NCI-H69 (cell line): ENCODE measurements at places on chromosomes 6 and 20.
A peak's percentile ranks its signal among the peaks of the same experiment; 100 is the strongest.

DNA sequence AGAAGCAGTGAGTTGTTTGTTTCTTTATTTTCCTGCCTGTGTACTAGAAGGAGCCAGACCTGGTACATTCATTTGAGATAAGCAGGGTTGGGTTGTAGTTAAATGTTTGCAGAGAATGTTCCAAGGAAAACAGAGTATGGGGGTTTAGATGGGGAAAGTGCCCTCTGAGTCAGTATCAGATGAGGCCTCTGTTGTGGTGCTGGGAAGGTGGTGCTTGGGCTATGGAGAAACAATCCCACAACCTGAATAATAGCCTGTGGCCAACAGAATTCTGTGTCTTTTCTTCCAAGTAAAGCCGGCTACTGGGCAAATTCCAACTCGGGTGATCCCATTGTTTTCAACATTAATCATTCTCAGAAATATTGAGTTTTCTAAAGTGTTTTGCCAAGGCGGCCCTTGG, 109.3 kb downstream of the RNF144B start:
- DNase-seq = no peak

DNA sequence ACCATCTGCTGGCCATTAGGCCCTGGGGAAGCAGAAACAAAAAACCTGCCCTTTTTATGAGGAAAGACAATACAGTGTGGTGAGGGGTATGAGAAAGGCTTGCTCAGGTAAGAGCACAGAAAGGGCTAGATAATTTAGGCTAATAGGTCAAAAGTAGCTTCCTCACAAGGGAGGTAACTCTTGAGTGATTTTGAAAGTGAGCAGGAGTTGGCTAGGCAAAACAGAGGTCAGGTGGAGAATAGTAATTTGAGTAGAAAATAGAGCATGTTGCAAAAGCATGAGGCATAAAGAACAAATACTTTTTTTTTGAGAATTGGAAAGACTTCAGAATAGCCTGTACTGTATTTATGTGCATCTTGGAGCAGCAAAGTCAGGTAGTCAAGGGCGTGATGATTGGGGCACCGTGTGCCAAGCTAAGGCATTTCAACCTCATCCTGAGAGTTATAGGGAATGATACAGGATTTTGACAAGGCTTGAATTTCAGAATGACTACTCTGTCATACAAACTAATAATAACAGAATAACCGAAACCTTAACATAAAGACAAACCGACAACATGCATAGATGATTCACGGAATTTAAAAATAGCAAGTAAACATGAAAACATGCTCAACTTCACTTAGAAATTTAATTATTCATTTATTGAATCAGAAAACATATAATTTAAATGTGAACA, 123.0 kb upstream of the ENPP5 start:
- peak; percentile 63 for DNase-seq

- DNase-seq = no peak
Measured at GRCh38 chr20:36866681-36867495, 9.1 kb upstream of the TLDC2 start.

- DNase-seq = no peak
Measured at GRCh38 chr6:18515767-18516166, 128.6 kb downstream of the RNF144B start.

GRCh38 chr20:45016089-45016671, 49.9 kb downstream of the STK4 start:
- DNase-seq = no peak

GRCh38 chr6:87357479-87358196, 13.0 kb downstream of the C6orf163 start:
- DNase-seq = peak; percentile 10

DNA sequence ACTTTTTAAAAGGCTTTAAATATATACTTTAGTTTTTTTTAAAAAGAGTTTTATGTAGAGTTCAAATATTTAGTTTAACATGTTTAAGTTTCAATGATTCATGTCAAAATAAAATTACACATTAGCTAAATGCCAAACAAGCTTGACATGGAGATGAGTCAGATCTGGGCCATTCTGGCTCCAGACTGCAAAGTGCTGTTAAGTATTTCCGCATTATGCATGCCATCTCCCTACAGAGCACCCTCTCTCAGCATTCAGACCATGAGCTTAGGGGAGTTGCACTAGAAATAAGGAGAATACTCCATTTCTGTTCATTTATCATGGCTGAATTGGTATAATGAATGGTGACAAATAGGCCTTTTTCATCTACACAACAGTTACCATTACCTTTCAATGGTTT, 21.5 kb upstream of the HS3ST5 start:
- DNase-seq = peak; percentile 12

- no peak for DNase-seq
Measured at GRCh38 chr6:20919677-20920385, 385.6 kb downstream of the CDKAL1 start.

GRCh38 chr20:23361119-23361475, 885 bp upstream of the GZF1 start:
- DNase-seq = no peak

DNA sequence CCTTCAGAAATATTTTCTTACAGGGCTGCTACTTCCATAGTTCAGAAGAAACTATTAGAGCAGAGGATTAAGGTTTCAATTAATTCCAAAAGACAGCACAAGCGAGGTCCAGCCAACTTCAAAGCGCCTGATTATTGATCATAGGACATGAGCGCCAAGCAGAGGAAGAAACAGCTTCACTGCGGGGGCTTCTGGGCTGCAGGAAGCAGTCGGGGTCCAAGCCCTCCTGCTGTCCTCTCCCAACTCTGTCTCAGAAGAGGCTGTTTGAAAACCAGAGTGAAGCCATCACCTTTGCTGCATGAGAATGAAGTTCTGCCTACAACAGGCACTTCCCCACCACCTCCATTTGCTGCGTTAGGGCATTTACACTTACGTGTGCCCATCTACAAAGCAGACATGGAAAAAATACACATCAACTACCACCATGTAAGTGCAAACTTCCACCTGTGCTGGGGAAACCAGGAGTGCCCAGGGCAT, 23.9 kb downstream of the SUMO4 start:
- peak; percentile 39 for DNase-seq

- DNase-seq = peak; percentile 65
Measured at GRCh38 chr20:8635048-8635572, 433.8 kb upstream of the PLCB4 start.

DNA sequence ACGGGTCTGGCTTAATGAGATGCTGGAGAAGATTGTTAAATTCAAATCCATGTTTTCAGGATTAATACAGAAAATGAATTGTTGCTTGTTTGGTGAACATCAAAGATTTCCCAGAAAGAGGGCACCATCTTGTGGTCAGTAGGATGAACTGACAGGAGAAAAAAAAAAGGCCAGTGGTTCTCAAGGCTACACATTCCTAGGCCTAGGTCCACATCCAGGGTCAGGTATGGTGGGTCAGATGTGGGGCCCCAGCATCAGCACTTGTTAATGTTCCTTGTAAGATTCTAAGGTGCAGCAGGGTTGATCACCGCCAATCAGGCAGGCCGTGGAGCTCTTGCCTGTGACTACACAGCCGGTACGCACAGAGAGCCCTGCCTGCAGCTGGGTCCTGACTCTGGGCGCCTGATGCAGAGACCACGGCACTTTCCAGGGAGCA, 34.0 kb upstream of the FOXO3 start:
- peak; percentile 60 for DNase-seq

GRCh38 chr6:11033825-11034224, 10.3 kb downstream of the ELOVL2 start:
- DNase-seq = no peak

DNA sequence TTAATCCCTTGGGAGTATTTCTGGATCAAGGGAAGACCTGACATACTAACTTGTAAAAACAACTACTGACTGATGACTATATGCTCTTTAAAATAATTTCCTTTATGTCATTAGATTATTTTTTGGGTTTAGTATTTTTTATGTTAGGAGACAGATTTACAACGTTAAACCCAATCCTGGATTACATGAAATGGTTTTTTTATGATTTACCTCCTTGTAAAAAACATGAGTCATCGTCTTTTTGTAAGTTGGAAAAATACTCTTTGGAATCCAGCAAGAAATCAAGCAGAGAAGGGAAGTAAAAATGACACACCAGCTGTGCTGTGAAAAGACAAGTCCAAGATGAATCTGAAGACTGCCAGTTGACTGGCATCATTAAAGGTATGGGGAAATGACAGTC, 6.7 kb downstream of the STK4 start:
- DNase-seq = no peak

DNA sequence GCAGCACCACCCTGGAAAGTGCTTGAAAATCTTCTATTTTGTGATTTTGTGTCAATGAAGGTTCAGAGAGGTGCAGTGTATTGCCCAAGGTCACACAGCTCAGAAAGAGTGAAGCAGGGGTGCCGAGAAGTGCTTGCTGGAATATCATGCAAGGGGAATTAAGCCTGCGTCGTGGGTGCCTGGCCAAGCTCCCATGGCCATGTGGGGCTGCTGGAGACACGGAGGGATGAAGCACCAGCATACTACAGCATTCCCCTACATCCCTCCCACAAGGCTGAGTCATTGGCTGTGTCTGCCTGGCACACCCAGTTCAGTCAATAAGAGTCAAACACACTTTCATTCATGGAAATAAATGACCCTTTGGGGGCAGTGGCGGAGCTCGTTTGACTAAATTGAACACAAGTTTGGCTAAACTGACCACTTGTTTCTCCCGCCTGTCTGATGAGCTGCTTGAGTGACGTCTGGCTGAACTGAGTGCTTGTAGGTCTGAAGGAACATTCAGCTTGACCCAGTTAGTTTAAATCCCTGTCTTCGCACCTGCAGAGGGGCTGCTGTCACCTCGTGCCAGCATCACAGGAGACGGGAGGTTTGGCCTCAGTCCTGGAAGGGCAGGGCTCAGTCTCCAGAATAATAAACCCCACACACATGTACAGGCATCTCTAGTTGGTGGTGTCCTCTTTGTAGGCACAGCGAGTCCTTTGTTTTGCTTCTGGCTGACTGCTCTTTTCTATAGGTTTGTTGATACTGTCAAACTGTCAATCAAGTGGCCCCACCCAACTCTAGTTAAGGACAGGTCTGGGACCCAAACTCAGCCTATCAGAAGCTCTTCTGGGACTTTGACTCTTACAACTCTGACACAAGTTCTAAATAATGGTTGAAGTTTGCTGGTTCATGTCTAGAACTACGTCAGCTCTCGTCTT, 8.4 kb upstream of the TGM2 start:
- peak; percentile 25 for DNase-seq

DNA sequence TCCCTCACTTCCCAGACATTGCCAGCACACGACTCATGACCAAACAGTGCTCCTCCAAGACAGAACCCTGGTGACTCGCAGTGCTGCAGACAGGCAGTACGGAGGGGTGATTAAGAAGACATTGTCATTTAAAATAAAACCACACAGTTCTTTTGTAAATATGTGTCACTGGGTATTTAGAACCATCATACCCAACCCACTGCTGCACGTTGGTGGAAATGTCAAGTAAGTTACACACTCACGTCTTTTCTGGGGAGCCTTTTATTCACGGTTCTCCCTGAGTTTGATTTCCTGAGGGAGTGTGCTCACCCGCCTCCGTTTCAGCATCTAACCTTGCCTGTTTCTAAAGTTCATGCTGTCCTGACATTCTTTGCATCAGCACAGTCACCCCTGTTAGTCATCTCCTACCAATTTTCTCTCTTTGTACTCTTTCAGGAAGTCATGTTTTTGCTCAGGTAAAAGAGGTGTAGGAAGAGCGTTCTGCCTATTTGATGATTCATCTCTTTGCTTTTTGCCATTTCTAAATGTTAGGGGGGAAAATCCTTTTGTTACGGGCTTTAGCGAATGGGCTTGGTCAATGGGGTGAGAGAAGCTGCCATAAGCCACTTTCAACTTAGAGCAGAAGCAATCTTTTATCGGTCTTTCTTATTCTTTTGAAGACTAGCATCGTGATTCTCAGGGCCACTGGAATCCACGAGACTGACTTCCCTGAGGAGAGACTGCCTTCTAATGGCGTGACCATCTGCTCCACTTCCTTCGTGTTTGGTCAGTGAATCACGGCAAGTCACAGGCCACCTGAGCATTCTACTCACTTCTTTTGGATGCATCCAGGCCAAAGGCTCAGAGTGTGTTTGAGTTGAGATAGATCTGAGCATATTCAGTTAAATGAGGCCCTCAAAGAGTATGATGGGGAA, 512.8 kb upstream of the JARID2 start:
- DNase-seq = peak; percentile 24

DNA sequence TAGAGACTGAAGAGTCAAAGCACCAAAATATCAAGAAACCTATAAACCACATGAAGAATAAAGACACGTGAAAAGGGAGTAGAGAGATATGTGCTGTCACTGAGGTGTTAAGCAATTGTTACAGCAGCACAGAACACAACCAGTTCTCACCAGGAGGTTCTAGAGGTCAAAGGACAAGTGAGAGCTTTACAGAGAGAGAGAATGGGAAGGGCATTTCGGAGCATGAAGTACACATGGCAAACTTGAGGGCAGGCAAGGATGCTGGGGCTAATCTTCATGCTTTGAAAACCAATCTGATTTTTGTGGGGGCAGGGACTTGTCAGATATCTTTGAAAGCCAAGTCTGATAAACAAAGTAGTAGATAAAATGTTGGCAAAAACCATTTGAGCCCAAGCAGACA, 142.3 kb upstream of the NRSN1 start:
- no peak for DNase-seq

DNA sequence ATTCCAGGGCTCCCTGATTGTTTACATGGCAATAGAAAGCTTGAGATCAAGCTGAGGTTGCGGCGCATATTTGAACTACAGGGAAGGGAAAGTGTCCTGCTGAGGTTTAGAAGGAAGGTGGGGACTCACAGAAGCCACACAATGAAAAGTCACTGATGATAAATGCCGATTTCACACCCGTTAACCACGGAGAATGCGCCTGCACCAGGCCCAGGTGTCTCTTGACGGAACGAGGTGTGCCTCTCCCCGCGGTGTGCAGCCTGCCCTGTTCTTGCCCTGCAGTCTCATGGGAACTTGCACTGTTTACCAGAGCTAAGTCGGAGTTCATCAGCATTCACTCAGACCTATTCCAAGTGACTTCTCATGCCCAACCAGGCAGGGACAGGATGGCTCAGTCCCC, 90.3 kb downstream of the LY86 start:
- DNase-seq = peak; percentile 94

GRCh38 chr20:22343612-22344011, 240.8 kb downstream of the FOXA2 start:
- no peak for DNase-seq

DNA sequence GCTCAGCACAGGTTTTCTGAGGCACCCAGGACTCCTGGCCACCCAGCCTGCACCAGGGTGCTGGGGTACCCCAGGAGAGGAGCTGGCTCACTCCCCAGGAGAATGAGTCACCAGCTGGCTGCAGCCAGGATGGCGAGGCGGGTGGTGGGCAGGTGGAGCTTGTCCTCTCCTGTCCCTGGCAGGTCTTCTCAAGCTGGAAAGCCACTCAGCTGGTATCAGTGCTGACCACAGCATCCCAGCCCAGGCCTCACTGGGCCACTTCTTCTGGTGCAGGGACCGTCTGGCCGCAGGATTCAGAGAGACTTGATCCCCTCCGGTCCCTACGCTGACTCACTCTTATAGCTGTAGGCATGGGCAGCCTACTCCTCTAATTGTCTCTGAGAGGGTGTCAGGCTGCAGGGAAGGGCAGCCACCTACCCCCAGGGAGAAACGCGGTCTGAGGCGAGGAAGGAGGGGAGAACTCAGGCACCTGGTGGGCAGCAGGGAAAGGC, 22.2 kb downstream of the TFEB start:
- peak; percentile 57 for DNase-seq

- no peak for DNase-seq
Measured at GRCh38 chr6:110511401-110511800, 35.0 kb upstream of the SLC22A16 start.

- DNase-seq = peak; percentile 41
Measured at GRCh38 chr20:846894-847278, 13.4 kb downstream of the FAM110A start.

- DNase-seq = no peak
Measured at GRCh38 chr20:4813076-4813862, 91.6 kb downstream of the PRND start.

GRCh38 chr6:133752129-133752528, 136.8 kb upstream of the TCF21 start:
- no peak for DNase-seq
